ENCODE measurements at places on chromosomes 13 and 19.
A peak's percentile ranks its signal among the peaks of the same experiment; 100 is the strongest.

- DNase-seq: no peak
These were observed 141.0 kb downstream of the RFC3 start for GRCh38 chr13:33958964-33959363.

DNA sequence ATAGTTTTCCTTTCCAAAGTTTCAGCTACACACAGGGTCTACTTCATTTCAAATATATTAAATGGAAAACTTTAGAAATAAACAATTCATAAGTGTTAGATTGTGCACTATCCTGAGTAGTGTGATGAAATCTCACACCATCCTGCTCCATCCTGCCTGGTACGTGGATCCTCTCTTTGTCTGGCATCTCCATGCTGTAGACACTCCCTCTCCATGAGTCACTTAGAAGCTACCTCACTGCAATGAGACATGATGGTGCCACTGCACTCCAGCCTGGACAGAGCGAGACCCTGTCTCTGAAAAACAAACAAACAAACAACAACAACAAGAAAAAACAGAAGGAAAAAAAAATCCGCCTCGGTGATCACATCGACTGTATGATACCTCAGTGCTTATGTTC lies 191.8 kb downstream of the PCCA start:
- no peak for DNase-seq

- no peak for DNase-seq
These were observed 73.2 kb upstream of the MLNR start for GRCh38 chr13:49146950-49147355.

DNA sequence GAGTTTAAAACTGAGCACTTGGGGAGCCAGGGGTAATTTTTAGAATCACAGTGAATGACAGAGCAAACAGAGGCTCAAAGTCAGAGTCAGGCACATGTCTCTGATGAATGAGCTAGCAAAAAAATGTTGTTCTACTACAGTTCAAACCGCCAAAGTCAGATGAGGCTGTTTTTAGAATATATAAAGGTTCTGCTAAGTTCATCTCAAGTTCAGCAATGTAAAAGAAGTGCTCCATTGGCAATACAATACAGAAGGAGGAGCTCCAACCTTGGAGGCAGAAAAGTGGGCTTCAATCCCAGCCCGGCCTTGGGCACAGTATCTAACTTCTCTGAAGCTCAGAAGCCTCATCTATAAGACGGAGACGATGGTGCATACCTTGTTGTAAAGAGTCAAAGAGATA lies 70.1 kb upstream of the IPO5 start:
- DNase-seq: no peak

DNA sequence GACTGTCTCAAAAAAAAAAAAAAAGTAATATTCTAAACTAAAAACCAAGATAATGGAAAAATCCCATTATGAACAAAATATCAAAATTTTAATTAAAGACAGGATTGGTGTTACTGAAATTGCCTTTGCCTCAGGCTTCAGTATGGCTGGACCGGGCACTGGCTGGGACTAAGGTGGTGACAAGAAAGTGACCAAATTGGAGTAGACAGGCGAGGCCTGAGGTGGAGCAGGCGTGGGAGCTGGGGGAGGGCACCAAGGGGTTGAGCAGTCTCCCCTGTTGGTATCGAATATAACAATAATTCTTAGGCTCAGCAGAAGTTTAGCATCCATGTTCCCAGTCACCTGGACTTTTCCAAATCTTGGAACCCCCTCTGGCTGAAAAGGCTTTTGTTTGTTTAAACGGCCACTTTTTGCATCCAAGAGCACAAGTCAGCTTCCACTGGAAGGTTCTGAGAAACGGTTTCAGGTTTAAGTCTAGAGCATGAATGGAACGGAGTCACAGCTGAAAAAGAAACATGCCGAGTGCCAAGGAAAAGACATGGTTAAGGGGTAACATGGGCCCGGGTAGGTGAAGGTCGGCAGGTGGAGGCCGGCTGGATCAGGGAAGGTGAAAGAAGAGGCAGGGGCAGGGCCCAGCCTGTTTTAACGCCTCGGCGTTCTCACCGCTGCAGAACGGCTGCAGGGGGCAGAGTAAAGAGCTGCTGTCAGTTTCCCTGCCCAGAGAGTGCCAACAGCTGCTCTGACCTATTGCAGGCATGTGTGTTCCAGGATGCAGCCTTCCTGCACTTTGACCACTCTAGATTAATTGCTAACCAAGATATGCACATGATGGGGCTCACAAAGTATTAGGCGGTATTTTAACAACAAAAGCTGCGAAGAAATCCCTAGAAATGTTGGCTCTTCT lies 104.4 kb downstream of the TM9SF2 start:
- peak; percentile 77 for DNase-seq

DNA sequence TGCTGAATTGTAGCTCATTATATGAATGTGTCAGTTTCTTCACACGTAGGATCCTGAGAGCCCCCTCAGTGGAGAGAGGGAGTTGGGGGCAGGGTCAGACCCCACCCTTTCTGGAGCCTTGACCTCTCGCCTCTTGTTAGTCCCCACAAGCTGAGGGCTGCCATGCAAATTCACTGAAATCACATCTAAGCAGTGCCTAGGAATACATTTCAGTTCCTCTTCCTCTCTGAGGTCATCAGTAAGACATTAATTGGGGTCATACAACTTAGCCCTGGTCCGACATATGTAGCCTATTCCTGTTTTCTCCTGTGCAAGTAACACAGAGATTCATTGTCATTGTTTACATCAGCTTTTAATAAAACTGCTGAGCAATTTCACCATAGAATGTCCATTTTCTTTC lies 30.0 kb downstream of the MYO9B start:
- no peak for DNase-seq

DNA sequence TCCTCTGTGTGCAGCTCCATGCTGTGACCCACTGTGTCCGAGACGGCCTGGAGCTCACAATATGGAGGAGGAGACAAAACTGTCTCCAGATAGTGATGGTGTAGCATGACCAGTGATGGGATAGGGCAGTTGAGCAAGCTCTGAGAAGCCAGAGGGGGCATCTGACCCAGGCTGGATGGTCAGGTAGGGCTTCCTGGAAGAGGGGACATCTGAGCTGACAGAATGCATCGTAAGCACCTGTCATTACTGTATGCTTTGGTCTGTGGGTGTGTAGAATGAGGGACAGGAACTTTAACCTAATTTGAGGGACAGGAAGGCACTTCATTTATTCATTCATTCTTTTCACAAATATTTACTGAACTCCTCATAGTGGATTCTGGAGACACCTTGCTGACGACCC lies 6.5 kb upstream of the TOMM40 start:
- no peak for DNase-seq

DNA sequence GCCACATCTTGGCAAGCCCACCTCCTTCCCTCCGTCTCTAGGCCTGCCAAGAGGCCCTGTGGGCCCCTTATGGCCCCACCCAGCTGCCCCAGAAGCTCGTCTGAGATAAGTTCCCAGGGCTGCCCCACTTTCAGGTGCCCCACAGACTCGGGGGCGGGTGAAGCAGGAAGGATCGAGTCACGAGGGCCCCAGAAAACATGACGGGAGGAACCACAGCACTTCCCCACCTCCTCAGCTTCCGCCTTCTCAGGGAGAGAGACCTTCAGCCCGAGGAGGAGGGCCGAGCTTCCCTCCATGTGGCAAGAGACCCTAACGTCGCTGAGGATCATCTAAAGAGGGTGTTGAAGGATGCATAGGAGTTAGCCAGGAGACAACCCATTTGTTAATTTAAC lies 4.5 kb upstream of the IL12RB1 start:
- no peak for DNase-seq

- DNase-seq: no peak
These were observed 647.1 kb downstream of the DACH1 start for GRCh38 chr13:71219698-71220415.

GRCh38 chr13:22017226-22017625 lies 346.4 kb downstream of the FGF9 start:
- no peak for DNase-seq

GRCh38 chr13:39672378-39673132 lies 17.1 kb downstream of the COG6 start:
- no peak for DNase-seq

DNA sequence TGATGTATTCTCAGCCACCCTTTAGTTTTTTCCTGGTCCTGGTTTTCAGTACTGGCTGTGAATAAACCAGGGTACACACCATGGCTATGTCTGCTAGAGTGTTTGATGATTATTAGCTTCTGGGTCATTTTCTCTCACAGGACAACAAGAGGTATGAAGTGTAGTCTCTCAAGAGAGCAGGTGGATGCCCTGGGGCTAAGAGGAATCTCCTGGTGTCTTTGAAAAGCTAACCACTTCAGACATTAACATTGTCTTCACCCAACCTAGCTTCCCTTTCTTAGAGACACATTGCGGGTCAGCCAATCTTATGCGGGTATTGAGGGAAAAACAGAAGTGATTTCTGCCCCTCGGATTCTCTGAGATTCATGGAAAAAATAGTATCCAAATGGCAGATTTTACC lies 1.6 kb downstream of the ZNF730 start:
- no peak for DNase-seq

GRCh38 chr19:2333027-2333806 lies 4.7 kb downstream of the SPPL2B start:
- DNase-seq: peak; percentile 43

DNA sequence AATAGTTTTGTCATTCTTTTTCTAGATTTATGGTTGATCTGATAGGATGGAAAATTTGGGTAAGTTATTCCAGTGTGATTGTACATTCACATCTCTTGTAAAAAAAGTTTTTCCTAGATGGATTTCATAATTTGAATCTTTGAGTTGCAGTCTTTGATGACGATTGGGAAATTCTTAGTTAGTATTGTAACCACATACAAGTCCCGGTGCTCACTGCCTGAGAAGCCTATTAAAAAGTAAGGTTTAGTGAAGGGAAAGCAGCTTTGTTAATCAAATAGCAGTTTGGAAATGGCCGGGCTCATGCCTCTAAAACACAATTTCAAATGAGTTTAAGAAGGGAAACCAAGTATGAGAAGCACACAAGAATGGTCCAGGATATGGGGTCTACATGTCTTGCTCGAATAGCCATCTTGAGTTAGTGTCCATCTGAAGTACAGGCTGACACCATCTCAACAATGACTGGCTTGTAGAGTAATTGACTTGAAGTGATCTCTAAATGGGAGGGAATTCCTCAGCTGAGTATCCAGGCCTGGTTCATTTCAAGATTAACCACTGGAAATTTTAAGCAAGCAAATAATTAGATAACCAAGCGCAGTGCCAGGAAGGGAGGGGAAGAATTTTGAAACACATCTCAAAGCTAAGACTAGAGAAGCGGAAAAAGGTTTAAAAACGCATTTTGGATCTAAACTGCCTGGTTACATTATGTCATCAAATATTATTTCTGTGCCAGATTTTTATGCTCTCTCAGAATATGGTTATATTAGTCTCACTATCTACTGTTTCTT lies 1145.6 kb upstream of the MIR17HG start:
- DNase-seq: no peak

- DNase-seq: peak; percentile 87
These were observed 9.7 kb upstream of the ILF3 start for GRCh38 chr19:10644260-10645007.

DNA sequence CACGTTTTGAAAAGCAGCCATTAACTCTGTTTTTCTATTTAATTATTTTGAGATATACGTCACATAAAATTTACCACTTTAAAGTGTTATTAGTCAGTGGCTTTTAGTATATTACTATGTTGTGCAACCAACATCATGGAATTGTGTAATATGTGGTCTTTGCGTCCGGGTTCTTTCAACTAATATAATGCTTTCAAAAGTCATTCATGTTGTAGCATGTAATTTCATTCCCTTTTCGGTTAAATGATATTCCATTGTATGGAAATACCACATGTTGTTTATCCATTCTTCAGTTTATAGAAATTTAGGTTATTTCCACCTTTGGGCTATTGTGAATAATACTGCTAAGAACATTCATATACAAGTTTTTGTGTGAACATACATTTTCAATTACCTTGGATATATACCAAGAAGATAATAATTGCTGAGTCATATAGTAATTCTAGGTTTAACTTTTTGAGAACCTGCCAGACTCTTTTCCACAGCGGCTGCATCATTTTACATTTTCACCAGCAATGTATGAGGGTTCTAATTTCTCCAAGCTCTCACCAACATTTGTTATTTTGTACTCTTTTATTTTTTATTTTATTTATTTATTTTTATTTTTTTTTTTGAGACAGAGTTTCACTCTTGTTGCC lies 28.1 kb upstream of the CLDN10 start:
- no peak for DNase-seq

GRCh38 chr19:16561382-16561781 lies 10.8 kb downstream of the SLC35E1 start:
- DNase-seq: peak; percentile 57

GRCh38 chr19:50518091-50519005 lies 4.6 kb upstream of the ASPDH start:
- no peak for DNase-seq

GRCh38 chr13:110317093-110317492 lies 10.0 kb downstream of the COL4A2 start:
- DNase-seq: no peak

- DNase-seq: no peak
These were observed 141.6 kb downstream of the RXFP2 start for GRCh38 chr13:31880851-31881494.

- DNase-seq: peak; percentile 74
These were observed 79.3 kb downstream of the KDM4B start for GRCh38 chr19:5048091-5048726.

GRCh38 chr13:99218545-99218944 lies 17.9 kb downstream of the UBAC2 start:
- DNase-seq: no peak

DNA sequence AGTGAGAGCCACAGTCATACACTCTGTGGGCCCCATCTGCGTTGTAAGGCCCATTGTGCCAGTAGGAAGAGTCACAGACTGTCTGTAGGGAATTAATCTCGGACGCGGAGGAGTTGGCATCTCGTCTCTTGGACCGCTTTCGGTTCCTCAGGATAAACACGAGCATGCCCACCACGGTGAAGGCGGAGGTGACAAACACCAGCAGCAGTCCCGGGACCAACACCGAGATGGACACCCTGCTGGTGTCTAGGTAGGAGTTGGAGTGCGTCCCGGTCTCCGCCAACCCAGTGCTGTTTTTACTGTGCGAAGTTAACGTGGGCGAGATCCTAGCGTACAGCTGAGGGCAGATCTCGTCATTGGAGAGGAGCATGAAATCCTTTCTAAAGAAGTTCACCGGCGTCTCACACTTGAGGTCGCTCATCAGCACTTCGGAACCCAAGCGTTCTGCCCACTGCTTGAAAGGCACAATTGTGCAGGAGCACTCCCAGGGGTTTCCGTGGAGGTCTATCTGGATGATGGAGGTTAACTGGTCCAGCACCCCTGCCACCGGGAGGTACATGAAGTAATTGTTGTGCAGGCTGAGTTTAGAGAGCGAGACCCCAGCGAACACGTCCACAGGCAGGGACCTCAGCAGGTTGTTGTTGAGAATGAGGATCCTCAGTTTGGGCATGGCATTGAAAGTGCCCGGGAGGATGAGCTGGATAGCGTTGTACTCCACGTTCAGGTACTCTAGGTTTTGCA lies 2.7 kb downstream of the SLITRK1 start:
- DNase-seq: peak; percentile 34

GRCh38 chr19:46144756-46145155 lies 3.3 kb upstream of the IGFL2 start:
- no peak for DNase-seq

GRCh38 chr19:3480383-3481091 lies at the start of gene SMIM24:
TSS of gene SMIM24 (minus strand) at chr19:3480525. CDS start at chr19:3480463, 62 bp downstream.
- no peak for DNase-seq
